ENCODE measurements at places on chromosomes 16 and 17.

- no peak for DNase-seq
These were observed 76.9 kb upstream of the PSMD7 start for GRCh38 chr16:74219706-74220105.

- DNase-seq: no peak
These were observed 7.7 kb downstream of the JPH3 start for GRCh38 chr16:87610026-87610425.

DNA sequence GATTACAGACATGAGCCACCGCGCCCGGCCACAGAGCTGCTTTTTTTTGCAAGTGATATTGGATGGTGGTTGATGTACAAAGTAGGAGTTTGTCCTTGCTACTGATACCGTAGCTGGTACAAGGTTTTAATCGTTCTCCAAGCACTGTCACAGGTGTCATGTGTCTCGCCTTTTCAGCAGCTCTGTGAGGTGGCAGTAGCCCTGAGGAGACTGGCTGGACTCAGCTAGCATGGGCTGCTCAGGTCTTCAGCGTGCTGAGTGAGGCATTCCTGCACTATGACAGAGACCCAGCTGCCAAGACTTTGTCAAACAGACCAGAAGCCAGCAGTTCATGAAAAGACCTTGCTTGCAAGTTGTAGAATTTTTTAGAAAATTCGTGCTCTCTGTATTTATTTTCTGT lies 7.2 kb downstream of the WWOX start:
- no peak for DNase-seq

DNA sequence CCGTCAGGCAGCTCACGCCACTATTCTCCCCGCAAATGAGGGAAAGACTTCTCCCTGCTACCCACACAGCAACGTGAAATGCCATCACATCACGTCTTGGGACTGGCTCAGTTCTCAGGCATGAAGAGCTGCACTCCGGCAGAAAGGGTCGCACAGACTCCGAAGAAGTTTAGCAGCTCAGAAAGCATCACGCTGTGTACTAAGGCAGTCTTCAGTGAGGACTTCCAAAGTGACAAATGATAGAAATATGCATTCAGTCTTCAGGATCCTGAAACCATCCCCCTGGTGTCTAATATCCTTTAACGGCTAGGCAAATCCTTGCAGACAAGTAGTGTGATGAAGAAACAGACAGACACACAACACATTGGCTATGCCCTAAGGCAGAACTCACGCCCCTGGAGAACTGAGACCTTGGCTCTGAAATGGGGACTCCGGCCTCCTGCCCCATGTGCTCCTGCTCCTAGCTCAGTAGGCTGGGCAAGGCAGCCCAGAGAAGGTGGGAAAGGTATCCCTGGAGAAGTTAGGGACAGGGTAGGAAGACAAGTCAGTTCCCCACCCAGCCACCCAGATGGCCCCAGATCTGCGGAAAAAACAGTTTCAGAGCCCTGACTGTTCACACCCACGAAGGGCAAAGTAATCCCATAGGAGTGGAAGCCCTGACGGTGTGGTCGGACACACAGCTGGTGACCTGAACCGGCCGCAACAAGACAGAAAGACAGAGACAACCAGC lies 1.6 kb downstream of the XYLT1 start:
- no peak for DNase-seq

DNA sequence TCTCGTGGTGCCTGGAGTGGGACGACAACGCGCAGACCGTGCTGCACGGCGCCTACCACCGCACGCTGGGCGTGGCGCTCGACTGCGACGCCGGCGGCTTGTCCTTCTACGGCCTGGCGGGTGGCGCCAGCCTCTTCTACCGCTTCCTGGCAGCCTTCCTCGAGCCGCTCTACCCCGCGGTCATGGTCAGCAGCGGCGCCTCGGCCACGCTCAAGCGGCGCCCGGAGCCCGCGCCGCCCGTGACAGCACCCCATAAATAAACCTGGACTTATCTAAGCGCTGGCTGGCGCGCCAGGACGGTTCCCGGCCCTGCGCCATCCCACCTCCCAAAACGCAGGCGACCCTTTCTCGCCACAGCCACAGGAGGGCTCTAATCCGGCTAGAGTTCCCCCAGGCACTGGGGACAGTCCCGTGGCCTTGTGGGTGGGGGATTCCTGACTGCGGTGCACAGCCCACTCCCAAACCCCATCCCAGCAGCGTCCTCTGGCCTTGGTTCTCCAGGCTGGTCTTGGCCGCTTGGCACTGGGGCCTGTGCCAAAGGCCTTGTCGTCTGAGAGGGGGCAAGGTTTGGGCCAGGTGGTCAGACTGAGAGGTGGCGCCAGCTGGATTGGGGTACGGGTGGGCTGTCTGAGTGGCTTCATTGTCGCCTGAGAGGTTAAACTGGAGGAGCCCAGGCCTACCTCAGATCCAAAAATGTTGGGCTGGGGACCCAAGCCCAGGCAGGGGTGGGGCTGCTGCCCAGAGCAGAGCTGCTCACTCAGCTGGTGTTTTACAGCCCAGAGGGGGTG lies 10.1 kb upstream of the SLC16A5 start:
- DNase-seq: peak; percentile 31

- DNase-seq: peak; percentile 68
These were observed 4.4 kb upstream of the HIC1 start for GRCh38 chr17:2050300-2051060.

DNA sequence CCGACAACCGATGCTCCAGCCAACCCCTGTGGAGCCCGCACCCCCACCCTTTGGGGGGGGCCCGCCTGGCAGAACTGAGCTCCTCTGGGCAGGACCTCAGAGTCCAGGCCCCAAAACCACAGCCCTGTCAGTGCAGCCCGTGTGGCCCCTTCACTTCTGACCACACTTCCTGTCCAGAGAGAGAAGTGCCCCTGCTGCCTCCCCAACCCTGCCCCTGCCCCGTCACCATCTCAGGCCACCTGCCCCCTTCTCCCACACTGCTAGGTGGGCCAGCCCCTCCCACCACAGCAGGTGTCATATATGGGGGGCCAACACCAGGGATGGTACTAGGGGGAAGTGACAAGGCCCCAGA lies 17.9 kb downstream of the NGFR start:
- DNase-seq: no peak

DNA sequence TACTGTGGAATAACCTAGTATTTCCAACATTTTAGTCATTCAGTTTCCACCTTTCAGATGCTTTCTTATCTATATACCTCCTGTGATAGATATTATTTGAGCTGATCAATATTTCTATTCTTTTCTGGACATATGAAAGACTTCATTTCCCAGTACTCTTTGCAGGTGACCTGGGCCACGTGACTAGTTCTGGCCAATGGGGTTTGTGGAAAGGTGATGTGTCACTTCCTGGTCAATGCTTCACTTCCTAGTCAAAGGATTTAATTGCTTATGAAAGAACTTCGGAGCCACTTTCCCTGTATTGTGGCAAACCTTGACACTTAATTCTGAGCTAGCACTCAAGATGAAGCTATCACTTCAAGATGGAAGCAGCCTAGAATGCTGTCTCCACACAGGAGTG lies 248.9 kb upstream of the FOXF1 start:
- DNase-seq: no peak

DNA sequence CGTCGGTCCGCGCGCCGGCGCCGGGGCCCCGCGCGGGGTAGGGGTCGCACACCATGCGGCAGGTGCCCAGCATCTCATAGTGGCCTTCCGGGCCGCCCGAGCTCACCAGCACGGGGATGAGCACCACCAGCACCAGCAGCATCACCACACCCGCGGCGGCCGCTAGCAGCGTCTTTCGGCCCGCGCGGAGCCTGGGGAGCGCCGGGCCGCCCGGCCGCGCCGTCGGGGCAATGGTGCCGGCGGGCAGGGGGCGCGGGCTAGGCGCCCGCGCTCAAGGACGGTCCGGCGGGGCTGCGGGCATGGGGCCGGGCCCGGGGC lies 237 bp downstream of the C1QL1 start:
- no peak for DNase-seq

DNA sequence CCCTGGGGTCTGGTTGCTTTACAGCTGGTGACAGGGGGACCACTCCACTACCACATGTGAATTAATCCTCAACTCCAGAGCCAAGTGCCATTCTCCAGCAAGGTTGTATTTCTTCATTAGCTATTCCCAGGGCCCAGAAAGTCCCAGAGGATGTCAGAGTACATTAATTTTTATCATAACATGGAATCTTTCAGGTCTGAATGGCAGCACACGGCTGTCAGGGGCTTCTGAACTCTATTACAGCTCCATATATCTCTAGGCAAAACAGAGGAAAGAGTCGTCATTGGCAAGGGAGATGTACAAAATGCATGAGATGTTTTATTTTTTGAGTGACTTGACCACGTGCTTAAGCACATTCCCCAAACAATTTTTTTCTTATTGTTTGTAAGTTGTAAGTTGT lies 303.4 kb downstream of the WWOX start:
- DNase-seq: no peak

DNA sequence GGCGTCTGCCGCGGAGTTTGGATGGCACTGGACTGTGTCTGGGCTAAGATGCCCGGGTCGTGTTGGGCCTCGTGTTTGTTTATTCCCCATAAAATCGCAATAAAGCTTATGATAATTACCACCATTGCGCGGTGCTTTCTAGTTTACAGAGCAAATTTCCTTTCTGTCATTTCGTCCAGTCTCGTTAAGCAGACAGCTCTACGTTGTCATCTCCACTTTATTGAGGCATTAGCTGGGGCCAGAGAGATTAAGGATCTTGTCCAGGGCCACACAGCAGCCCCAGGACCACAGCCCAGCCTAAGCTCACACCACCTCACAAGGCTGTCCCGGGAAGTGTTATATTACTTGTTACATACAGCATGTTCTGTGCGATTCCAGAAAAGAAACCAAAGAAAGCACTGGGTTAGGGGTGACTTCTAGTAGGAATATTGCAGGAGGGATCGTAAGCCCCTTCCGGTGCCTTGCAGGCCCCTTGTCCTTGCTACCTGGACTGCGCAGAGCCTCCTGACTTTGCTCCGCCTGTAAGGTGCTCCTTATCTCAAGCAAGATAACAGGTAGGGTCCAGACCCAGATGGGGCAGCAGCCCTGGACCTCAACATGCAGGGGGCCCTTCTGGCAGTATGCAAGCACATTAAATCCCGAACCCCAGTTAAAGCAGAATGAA lies 6.3 kb downstream of the NOS2 start:
- DNase-seq: no peak

DNA sequence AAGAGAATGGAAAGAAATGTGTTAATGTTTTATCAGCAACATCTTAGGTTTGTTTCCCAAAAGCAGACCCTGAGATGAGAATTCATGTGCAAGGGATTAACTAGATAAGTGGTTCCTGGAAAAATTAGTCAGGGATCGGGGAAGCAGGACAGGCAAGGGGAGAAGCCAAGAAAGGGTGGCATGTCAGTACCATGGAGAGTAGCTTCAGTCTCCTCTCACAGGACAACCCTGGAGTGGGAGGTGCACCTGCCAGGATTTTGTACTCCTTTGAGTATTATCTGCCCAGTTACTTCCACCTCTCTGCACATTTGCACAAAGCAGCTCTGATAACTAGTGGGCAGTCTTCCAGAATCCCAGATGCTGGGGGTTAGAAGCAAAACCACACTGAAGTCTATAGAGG lies 117.0 kb downstream of the RGS9 start:
- no peak for DNase-seq

GRCh38 chr16:66516808-66517585 lies 32.9 kb downstream of the TK2 start:
- peak; percentile 67 for DNase-seq

DNA sequence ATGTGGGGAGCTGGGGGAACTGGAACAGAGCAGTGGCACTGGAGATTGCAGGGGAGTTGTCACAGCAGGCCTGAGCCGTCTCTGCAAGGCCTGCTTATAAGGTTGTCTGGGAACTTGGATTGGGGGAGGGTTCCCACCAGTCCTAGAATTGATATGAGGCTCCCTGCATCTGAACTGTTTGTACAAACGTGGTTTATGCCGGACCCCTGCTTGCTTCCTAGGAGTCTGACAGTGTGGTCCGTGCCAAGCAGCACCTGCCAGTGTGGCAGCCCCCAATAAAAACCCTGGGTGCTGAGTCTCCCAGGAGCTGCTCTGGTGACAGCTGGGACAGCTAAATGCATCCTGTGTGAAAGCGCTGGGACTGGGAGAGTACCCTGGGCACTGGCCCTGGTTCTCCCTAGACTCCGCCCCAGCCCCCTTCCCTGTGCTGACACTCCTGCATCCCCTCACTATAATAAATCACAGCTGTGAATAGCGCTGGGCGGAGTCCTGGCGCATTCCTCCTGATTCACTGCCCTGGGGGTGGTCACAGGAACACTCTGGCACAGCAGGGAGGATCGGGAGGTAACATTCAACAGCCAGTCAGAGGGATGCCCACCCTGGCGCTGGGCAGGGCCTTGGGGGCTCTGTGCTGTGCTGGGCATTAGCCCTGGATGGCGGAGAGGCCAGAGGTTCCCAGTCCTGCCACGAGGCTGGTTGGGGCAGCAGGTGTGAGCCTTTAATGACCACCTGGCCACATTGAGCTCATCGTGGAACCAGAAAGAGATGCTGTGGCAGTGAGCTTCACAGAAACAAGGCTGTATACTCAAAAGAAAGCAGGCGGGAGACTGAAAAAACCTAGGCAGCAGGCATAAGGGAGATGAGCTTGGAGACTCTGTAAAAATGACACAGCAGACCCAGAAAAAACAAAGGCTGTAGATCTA lies 45.6 kb downstream of the RMI2 start:
- no peak for DNase-seq

GRCh38 chr16:65524231-65524630 lies 402.4 kb upstream of the CDH11 start:
- no peak for DNase-seq

- no peak for DNase-seq
These were observed 115.4 kb downstream of the AXIN2 start for GRCh38 chr17:65446043-65446442.

GRCh38 chr17:10210151-10210574 lies 11.8 kb upstream of the GAS7 start:
- DNase-seq: no peak

DNA sequence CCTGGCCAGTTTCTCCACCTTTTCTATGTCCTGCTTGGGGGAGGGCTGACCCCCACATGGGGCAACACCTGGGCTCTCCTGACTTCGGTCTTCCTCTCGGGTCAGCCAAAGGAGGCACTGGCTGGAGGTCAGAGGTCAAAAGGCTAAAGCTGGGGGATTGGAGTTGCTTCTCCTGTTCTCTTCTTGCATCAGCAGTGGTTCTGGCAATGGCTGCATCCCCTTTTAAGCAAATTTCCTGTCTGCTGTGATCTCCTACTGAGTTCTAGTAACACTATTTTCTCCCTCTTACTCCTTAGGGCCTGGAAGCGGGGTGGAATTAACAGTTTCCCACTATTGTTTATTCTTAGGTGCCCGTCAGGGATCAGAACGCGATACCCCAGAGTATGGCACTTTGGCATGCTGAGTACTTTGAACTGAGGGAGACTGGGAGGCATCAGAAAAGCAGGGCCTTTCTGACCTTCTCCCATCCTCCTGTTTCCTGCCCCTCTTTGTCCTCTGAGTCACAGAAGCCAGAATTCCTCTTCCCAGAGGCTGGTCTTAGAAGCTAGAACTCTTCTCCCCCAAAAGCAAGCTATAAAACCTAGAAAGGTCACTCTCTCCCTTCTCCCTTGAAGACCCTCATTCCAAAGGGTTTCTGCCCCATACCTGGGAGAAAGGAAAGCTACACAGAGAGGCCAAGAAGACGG lies 268.2 kb downstream of the STX8 start:
- DNase-seq: no peak

GRCh38 chr16:8941718-8942344 lies 21.9 kb downstream of the USP7 start:
- DNase-seq: no peak
